ENCODE measurements at places on chromosomes 11 and 22.

GRCh38 chr11:20368438-20368837, 4.9 kb downstream of the HTATIP2 start:
- no peak for DNase-seq

GRCh38 chr22:49116486-49117120, 711.1 kb downstream of the BRD1 start:
- DNase-seq, result no peak

- no peak for DNase-seq
These were observed 889.1 kb downstream of the OPCML start for GRCh38 chr11:132643239-132643638.

DNA sequence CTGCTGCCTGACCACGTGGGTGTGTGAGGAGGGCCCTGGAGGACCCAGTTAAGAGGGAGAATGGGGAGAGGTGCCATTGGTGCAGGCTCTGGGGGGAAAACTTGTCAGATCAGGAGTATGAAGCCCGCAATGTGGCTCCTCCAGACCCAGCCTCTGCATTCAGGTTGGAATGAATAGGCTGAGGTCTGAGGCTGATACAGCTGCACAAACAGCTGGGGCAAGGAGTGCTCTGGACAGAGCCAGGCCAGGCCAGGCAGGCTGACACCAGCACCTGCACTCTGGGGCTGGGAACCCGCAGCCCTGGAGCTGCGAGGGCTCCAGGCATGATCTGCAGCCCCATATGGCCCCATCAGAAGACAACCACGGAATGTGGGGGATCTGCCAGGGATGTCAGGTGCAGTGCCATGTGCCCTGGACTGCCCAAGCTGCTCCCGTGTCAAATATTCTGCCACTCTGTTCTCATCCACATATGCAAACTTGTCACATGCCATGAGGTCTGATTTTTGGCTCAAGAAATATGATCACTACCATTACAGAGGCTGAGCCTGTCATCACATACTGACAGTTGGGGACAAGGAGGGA, 27.2 kb upstream of the KCNJ11 start:
- no peak for DNase-seq

DNA sequence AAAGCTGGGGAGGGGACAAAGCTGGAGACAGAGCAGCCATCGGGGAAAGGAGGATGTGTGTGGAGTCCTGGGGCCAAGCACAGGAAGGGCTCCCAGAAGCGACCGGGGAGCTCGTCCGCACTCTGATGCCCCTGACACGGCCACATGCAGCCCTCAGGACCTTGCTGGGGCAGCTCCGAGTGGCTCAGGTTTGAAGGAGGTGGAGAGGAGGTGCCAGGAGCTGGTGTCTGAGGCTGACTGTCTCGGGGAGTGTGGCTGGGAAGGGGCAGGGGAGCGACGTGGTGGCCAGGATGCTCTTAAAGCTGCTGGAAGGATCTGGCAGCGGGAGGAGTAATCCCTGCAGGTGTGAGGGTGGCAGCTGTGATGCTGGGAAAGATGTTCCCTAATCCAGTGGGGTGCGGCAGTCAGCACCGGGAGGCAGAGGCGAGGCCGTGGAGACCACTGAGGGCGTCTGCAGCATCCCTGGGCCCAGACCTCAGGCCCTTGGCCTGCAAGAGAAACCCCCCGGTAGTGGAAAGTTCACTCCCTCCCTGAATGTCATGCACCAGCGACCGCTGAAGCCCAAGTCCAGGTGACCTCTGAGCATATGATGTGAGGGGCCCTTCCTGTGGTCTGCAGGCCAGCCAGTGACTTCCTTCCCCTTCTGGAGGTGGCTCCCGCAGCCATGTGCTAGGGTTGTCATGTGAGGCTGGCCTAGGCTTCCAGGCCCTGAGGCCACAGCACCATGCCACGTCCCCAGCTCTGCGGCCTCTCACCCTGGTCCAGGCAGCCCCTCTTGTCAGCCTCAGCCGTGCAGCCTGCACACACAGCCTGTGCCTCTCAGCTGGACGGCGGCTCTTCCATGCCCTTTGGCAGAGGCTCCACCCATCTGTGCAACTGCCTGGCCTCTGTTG, 17.2 kb upstream of the CTSD start:
- no peak for DNase-seq

- no peak for DNase-seq
These were observed 130.3 kb downstream of the ENTHD1 start for GRCh38 chr22:39763276-39763675.

GRCh38 chr22:47046411-47047065, 284.1 kb downstream of the TBC1D22A start:
- no peak for DNase-seq

All from left cardiac atrium (tissue), 4 donors.